ENCODE measurements at places on chromosomes 5 and 9.

- no peak for DNase-seq
Observed at GRCh38 chr9:826500-827280, 14.8 kb upstream of the DMRT1 start.

GRCh38 chr5:107900721-107901120, 230.0 kb upstream of the EFNA5 start:
- DNase-seq, result no peak

DNA sequence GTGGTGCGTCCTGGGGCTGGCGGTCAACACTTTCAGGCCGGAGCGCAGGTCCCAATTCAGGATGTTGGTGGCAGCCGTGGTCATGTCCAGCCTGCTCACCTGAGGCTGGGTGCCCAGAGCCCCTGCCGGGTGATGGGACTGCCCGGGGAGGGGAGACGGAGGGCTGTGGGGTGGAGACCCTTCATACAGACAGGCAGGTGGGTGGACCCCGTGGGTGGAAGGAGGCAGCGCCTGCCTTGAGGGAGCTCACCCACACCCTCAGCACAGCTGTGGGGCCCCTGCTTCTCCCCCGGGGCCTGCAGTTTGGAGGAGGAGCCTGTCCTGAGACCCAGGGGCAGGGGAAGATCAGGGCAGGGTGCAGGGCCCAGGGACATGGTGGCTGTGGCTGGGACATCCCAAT, 6.9 kb upstream of the PTGDS start:
- no peak for DNase-seq

DNA sequence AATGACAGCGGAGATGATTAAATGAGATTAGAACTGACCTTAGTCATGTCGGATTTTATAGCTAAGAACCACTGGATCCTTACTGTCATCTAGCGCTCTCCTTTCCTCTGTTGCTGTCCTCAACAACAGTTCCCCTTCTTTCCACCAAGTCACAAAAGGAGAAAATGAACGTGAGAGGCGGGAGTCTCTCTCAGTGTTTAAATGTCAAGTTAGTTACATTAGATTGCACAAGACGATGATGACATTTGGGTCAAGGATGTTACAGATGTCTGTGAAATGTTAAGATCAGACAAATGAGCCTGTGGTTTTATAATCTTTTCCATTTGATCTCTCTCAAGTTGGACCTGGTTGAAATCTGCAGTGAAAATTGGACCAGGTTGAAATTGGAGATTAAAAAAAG, 53.5 kb downstream of the FBXO38 start:
- DNase-seq, result no peak

DNA sequence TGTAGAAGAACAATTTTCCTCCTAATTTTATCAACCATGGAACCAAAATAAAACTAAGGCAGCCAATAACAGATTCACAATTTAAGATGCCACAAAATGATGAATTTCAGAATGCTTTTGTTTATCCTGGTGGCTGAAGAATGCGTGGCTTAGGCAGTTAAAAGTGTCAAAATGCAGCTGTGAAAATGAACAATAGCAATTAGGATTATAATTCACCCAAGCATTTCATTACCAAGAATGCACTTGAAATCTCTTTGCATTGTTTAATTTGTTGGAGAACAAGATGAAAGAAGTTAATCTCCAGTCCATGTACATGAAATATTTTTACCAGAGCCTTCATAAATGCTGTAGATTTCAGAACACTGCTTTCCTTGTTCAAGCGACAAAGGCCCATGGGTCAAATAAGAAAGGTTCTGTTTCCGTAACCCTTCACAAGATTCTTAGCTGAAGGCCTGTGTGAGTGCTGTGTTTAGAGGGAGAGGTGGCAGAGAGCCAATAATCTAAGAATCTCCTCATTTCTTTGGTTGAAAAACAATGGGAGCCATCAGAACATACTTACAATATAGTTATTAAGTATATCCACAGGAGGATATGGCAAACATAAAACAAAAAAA, 39.3 kb downstream of the CLINT1 start:
- DNase-seq, result no peak

DNA sequence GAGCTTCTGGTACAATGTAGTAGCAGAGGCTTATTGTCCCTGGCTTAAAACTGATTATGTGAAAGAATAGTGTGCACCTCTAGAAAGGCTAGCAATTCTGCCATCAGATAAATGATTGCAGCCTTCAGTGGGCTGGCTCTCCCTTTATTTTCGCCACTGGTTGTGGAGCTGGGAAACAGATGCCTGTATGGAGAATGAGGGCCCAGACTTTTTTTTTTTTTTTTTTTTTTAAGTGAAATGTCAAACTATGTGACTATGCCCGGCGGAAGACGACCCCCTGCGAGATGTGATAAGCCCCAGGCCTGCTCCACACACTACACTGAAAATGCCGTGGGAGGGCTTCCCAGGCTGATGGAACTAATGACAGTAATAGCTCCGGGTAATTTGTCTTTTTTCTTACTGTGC, 28.7 kb downstream of the ISL1 start:
- no peak for DNase-seq

DNA sequence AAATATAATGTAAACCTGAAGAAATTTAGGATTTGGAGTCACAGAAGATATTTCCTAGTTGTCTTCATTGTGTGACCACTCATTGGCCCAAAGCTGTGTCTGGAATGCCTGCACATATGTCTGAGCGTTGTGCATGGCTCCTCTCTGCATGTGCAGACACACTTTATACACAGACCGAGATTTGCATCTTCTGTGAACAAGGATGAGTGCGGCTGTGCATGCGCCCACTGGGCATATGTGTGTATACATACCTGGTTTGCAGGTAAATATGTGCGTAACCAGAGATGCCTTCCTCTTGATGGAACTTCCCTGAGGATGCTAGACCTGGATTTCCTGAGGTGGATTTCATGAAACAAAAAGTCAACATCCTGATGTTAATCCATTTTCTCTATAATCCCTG, 19.1 kb downstream of the PHF2 start:
- no peak for DNase-seq

DNA sequence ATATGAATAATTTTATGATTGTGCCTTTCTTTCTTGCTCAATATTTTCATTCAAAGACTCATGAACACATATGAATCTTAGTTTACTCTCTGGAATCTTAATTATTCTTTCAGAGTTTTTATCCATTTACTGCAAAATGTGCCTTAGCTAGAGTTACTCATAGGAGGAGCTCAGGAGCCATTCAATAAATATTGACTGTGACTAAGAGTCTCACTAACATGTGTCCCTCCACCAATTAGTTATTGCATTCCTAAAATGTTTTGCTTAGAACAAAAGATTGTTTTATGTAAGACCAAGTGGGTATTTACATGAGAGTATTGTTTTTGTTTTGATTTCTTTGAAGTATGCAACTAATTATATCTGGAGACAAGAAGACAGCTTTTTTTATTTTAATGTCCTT, 218.4 kb upstream of the MAST4 start:
- DNase-seq, result no peak

Data from activated T-helper 1 cell treated with anti-CD3 and anti-CD28 coated beads, Interleukin-2, amount 50 U/mL, for 16 hours (primary cell).